ENCODE measurements at places on chromosomes 2 and 18.

DNA sequence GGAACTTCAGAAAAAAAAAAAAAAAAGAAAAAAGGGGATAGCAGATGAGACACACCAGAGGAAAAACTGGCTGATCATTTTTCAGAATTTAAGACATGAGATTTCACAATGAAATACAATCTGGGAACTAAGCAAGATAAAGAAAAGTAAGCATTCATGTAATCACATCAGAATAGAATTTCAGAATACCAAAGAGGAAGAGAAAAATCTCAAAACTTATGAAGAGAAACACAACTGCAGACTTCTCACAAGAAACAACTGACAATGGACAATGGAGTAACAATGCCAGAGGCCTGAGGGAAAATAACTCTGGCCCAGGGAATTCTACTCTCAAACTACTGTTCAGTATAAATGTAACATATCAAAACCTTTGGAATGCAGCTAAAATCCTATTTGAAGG is 13.2 kb upstream of the RRM2 start:
- DNase-seq = no peak

DNA sequence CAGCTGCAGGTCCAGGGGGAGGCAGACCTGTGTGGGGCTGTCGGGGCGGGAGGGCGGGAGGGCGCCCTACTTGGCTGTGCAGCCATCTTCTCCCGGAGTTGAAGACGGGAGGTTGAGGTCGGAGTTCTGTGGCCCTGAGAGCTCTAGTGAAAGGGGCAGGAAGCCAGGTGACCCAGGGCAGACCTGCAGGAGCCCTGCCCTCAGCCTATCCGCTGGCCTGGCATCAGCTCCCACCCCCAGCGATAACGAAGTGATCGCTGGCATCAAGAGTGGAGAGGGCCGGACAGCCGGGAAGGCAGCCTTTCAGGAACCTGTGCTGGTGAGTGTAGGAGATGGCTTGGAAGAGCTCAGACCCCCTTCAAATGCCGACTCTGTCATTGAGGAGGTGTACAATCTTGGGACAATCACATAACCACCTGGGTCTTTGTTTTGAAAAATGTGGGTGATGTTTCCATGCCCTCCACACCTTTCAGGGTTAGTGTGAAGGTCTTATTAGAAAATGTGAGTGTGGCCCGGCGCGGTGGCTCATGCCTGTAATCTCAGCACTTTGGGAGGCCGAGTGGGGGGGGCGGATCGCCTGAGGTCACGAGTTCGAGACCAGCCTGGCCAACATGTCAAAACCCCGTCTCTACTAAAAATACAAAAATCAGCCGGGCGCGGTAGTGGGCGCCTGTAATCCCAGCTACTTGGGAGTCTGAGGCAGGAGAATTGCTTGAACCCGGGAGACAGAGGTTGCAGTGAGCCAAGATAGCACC is 1.3 kb downstream of the ARHGEF4 start:
- no peak for DNase-seq

DNA sequence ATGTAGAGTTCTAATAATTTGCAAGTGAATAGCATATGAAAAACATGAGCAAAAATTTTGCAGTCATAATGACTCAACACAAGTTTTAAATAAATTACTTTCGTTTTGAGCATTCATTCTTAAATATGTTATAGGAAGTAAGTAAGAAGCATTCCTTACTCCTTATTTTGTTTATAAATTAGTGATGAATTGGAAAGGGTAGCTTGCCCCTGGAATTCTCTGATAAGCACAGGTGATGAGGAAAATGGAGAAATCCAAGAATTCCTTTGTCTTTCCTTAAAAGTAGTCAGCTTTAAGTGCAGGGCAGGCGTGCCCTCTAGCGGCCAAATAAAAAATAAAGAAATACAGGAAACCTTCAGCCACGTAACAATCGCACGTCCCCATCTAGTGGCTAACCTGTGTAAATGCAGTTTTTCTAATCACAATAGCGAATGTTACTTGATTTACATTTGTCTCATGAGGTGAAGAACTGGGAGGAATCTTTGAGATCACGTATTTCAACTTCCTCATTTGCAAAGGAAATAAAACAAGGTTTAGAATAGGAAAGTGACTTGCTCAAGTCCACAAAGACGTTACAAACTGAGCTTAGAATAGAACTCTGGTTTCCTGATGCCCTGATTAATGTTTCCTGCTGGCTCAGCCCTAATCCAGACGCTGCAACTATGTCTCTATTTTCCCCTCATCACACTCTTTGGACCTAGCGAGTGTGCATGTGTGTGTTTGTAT is 47.2 kb upstream of the ZNG1B start:
- no peak for DNase-seq

- no peak for DNase-seq
Observed at GRCh38 chr2:172249986-172250385, 147.3 kb upstream of the DLX2 start.

DNA sequence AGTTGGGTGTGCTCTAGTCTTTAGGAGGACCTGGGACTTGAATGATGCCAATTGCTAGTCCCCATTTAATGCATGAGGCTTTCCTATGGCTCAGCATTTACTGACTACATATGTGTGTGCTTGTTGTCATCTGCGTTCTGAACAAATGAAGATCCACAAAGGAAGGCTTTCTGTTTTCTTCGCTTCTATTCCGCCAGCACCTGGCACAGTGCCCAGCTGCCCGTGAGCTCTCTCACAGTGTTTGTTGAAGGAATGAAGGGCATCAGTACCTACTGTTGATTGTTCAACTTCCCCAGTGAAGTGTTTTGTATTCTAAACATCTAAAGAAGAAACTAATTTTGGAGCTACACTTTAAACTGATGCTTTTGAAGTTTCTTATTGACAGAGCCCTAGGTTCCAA is 122.4 kb upstream of the LINC00305 start:
- no peak for DNase-seq

DNA sequence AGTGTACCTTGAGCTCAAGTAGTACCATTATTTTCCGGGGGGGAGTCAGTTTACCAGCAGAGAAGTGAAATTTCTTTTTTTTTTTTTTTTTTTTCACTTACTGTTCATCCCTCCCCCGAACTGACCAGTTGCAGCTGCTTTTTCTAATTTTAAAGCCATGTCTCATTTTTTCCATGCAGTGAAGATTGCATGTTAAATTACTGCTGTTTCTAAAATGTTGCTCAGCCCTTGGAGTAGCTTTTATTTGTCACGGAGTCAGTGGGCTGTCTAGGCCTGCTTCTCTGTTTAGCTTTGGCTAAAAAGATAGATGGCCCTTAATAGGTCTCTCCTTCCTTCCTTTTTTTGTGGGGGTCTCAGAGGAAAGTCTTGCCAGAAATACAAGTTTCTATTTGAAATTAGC is 70.2 kb downstream of the NGEF start:
- no peak for DNase-seq

- no peak for DNase-seq
Observed at GRCh38 chr2:19552270-19552669, 193.8 kb upstream of the OSR1 start.

DNA sequence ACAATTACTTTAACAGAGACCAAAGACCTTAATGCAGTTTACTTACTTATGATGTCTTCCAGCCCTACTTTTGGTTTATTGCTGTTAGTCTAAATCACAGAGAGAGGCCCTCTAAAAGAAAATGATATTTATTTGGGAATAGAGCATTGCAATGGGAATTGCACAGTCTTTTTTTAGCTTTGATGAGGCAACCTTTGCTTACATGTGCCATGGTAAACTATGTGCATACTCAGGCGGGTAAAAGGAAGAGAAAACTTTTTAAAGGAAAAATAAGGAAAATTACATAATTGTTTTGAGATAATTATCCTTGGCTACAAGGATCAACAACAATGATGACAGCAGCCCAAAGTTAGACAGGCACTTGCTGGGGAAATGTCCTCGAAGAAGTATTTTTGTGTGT is 78.6 kb downstream of the EFEMP1 start:
- no peak for DNase-seq

DNA sequence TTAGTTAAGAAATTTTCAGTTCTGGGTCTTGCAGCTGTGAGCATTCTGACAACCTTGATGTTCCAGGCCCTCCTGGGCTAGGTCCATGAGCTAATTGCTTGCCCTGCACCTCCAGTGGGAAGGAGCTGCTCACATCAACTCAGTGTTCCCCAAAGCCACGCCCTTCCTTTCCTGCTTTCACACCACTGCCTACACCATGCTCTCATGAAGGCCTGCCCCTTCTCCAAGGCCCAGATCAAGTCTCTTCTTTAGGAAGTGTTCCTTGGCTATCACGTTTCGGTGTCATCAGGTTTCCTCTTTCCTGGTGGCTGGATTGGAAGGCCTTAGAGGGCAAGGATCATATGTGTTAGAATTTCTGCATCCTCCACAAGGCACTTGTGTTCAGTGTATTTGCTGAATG is 18.8 kb downstream of the TMEM127 start:
- no peak for DNase-seq

DNA sequence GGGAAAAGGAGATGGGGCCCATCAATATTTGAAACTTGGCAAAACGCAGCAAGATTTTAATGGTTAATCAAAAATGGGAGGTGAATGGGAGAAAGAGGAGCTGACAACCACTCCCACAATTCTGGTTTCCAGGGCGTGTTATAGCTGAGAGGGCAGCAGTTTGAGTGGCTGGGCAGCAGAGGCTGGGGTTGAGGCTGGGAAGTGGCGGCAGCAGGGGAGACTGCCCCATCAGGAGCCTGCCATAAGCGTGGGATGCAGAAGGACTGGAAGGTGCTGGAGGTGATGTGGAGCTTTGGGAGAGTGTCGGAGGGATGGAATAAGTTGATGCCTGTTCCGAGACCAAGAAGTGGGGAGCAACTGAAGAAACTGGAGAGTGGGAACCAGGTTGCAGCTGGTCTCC is 48.9 kb upstream of the SH3RF3 start:
- DNase-seq = no peak

- no peak for DNase-seq
Observed at GRCh38 chr2:176024083-176024482, 22.0 kb upstream of the LNPK start.

DNA sequence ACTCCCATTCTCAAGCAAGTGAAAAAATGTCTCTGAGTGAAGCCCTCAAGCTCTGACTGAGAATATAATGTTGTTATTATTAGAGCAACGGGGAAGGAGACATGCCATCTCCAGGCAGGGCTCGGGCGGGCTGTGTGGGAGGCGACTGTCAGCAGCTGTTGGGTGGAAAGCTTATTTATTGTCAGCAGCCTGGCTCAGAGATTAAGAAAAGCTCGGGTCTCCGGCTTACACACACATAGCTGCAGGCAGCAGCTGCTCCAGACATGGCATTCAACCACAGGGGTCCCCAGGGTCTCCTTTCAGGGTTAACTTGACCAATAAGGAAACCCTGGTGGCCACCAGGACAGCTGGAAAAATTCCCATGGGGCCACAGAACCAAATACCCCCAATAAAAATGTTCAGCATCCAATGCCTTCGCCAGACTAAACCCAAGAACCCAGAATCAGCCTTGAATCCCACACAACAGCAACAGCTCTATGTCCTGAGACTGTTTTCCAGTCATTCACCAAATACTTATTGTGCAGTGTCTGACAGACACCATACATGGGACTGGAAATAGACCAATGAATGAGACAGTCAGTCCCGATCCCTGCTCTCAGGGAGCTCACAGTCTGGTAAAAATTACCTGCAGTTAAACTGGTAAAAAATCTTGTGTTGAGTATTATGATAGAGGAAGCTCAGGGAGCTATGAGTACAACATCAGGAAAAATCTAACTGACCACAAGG is 70.5 kb upstream of the RTN4 start:
- no peak for DNase-seq

DNA sequence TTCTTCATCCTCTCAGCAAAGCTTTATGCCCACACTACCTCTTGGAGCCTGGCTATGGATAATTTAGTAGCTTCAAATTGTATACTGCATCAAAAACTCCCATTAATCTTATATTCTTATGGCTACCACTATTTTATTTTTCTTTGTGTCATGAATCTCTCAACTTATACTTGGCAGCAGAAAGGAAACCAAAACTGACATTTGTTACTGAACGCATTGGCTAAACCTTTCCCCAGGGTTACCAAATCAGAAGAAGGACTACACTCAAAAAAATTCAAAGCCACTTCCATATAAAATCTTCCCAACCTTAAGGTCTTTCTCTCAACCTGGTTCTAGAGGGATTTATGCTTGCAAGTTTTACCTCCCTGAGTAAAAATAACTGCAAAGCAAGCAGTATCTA is 97.0 kb upstream of the REG3G start:
- DNase-seq = no peak

GRCh38 chr2:111698743-111699554 is 185.0 kb downstream of the ANAPC1 start:
- DNase-seq = peak; percentile 67
